ENCODE measurements at places on chromosomes 2 and 18.

- no peak for DNase-seq
Measured at GRCh38 chr2:233456111-233456510, 101.8 kb downstream of the DGKD start.

GRCh38 chr2:73033766-73034381 is 37.6 kb downstream of the SFXN5 start:
- DNase-seq, result no peak

DNA sequence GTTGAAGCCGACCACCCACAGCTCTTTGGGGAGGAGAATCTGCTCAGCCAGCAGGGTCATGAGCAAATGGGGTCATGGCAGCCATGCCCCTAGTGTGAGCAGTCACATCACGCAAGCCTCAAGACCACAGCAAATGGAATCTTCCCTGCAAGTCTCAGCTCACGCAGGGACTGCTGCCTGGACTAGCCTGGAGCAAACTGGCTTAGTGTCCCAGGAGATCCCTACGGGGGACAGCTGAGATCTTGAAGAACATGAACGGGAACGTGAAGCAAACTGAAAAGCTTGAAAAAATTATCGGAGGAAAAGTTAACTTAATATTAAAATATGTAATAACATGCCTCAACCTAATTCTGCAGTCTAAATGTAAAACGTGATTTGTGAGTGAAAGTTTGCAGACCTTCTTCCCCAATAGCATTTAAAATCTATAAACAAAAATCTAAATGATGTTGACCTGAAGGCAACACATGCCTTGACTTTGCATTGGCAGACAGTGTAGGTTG is 118.4 kb downstream of the FAM124B start:
- DNase-seq, result no peak

- DNase-seq, result no peak
Measured at GRCh38 chr2:147639891-147640290, 204.9 kb upstream of the ACVR2A start.

DNA sequence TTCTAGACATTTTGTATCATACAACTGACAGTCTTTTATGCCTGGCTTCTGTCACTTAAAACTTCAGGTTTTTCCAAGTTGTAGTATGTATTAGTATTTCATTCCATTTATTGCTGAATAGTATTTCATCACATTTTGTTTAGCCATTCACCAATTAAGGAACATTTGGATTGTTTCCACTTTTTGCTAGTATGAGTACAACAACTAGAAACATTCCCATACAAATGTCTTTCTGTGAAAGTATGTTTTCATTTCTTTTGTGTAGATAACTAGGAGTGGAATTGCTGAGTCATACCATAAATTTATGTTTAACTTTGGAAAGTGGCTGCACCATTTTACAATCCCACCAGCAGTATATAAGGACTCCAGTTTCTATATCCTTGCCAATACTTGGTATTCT is 135.9 kb downstream of the ATAD2B start:
- no peak for DNase-seq

DNA sequence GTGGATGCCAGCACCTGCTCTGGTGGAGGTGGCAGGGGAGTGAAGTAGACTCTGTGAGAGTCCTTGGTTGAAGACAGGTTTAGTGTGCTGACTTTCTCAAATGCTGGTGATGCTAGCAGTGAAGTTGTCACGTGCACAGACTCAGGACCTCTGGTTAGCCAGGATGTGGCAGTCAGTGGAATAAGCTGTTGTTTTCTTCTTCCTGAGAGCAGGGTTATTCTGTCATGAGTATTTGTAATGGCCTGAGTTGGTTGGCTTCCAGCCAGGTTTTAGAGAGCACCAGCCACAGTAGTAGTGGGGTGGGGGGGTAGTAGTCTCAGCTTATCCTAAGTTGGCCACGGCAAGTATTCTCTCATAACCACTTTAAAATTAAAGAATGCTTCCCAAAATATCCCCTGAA is 238.5 kb upstream of the FBXO11 start:
- DNase-seq, result no peak

GRCh38 chr18:50626317-50626716 is 66.4 kb downstream of the MAPK4 start:
- no peak for DNase-seq

- DNase-seq, result no peak
Measured at GRCh38 chr2:81747481-81748070, 1443.0 kb upstream of the LRRTM1 start.

DNA sequence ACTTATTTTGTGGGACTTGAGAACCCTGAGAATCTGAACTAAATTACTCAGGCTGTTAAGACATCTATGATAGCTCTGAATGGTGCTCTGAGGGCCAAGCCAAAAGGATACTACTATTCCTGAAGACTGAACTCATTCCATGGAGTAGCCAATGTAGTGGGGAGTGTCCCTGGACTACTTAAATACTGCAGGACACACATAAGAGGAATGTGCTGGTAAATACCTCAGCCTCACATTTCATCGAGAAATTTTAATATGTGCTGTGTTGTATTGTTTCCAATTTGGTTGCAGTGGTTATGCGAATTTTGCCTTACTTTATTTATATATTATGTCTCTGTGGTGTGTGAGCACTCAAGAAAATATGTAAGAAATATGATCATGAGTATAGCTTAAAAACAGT is 264.4 kb upstream of the FIGN start:
- DNase-seq, result no peak

GRCh38 chr2:60883896-60884295 is 2.5 kb downstream of the REL start:
- DNase-seq, result no peak

All from NCI-H1436 treated with DMSO at 0.1 percent for 48 hours (cell line).